Esophagus muscularis mucosa (tissue), 4 donors: ENCODE measurements at places on chromosomes 6 and 20. TPM values are rescaled to one million over a fixed set of nuclear protein-coding genes. Genes with fewer than 3 reads are reported as not detected.

DNA sequence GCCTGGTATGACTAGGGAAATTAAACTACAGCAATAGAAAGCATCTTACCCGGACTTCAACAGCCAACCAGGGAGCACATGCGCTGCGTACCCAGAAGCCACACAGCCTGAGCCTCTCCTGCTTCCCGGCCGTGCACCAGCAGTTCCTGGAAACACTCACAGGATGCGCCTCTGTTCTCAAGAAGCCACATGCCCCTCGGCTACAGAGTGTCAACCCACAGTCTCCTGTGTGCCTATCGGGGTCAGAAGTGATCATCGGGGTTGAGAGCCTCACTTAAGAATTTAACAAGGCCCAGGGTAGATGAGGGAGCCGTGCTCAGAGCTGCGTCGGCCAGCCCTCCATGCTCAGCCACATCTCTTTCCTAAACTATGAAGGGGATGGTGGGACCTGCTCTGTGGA lies 147.2 kb upstream of the GGTLC1 start:
- no peaks in the 10 kb centered on the region for H3K4me1 ChIP-seq
- DNase-seq, result no peak
- H3K27me3 ChIP-seq, result no peaks in the 10 kb centered on the region
- H3K27ac ChIP-seq, result no peak overlapping the region
- H3K36me3 ChIP-seq, result no peaks in the 10 kb centered on the region

- H3K4me1 ChIP-seq, result peaks cover 8% of the 10 kb centered on the region
- H3K36me3 ChIP-seq, result no peaks in the 10 kb centered on the region
- no peak overlapping the region for H3K4me3 ChIP-seq
- H3K27me3 ChIP-seq, result no peaks in the 10 kb centered on the region
These were observed 27.5 kb upstream of the TBXT start for GRCh38 chr6:166194914-166195859.

GRCh38 chr6:121652223-121652622 lies 216.8 kb downstream of the GJA1 start:
- no peaks in the 10 kb centered on the region for H3K27me3 ChIP-seq
- no peaks in the 10 kb centered on the region for H3K36me3 ChIP-seq

DNA sequence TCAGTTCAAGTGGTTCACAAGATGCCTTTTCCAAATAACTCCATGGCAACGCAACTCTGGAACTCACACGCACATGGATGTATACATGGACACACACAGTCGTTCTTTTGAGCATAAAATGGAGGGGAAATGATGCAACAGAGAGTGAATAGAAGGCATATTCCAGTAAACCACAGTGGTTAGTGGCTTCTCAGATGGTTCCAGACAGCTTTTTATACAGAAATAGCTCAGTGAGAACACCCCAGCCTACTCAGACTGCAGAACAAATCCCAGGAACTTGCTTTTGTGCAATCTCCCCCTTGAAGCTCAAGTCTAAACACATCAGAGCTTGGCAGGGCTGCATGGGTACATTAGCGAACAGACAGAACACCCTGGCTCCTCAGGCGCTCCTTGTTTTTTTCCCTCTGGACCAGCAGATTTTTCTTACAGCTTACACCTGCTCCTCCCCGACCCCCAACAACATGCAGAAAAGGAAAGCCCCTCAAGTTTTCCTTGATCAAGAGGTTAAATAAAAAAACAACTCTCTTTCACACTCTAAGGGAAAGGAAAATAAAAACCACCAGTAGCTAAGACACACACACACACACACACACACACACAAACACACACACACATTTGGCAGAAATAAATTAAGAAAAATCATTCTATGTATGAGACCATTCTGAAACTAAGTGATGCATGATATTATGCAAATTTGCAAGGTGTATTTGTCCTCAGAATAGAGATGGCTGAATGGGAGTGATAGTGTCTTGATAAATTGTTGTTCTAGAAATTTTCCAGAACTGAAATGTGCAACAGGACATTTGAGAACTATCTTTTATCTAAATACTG lies 51.2 kb upstream of the RANBP9 start:
- H3K4me1 ChIP-seq, result peaks cover 48% of the 10 kb centered on the region
- H3K27me3 ChIP-seq, result no peaks in the 10 kb centered on the region
- no peak overlapping the region for H3K4me3 ChIP-seq
- H3K36me3 ChIP-seq, result no peaks in the 10 kb centered on the region

DNA sequence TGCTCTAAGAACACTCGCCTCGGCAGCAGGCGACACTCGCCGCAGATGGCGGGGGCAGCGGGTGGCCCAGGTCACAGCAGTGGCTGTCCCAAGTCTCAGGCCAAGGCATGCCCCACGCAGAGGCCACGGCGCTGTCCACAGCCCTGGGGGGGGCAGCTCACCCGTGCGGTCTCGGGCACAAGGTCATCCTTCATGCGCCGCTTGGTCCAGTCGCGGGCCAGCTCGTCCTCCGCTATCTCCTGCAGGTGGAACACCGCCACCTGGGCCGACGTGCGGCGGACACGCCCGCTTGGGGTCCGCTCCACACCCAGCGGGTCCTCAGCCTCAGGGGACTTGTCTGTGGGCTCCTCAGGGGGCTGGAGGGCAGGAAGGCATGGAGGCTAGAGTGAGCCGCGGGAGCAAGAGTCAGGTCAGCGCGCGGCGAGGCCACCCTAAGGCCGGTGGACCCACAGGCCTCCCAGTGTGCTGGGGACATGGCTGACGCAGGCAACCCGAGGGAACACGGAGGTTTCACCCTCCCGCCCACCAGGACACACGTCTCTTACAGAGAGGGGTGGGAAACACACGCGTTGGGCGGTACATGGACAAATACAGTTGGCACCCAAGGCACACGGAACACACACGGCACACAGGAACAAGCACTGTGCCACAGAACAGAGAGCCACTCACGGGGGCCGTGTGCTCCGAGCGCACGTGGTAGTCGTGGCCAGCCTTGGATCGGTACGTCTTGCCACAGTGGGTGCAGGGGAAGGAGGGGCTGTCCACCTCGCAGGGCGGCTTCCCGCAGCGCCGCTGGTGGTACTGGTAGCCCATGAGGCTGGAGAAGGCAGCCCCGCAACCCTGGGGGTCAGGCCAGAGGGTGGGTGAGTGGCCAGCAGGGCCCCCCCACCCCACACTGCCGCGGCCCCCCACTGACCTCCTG lies 6.5 kb upstream of the UCKL1 start:
- DNase-seq, result no peak
- H3K4me1 ChIP-seq, result peaks cover 5% of the 10 kb centered on the region
- H3K4me3 ChIP-seq, result no peak overlapping the region

- DNase-seq, result no peak
- H3K36me3 ChIP-seq, result no peaks in the 10 kb centered on the region
- H3K27ac ChIP-seq, result no peak overlapping the region
These were observed 120.1 kb downstream of the SNX5 start for GRCh38 chr20:17848249-17849048.

DNA sequence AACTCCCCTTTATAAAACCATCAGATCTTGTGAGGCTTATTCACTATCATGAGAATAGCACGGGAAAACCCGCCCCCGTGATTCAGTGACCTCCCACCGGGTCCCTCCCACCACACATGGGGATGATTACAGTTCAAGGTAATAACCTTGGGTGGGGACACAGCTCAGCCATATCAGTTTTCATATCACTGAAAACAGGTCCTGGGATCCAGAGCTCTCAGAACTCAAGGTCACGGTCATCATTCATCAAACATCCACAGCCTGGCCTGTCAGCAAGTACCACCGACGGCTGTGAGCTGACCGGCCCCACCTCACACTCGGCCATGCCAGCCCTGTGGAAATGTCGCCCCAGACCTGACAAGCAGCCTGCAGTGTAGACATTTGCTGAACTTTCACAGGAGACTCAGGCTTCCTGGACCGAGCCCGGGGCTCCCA lies 14.1 kb upstream of the FRMD1 start:
- no peak overlapping the region for H3K27ac ChIP-seq
- peaks cover 5% of the 10 kb centered on the region for H3K4me1 ChIP-seq
- no peaks in the 10 kb centered on the region for H3K36me3 ChIP-seq
- no peak overlapping the region for H3K4me3 ChIP-seq

GRCh38 chr6:4270776-4271175 lies 135.4 kb upstream of the ECI2 start:
- no peak overlapping the region for H3K27ac ChIP-seq
- no peaks in the 10 kb centered on the region for H3K4me1 ChIP-seq
- no peaks in the 10 kb centered on the region for H3K36me3 ChIP-seq
- H3K4me3 ChIP-seq, result no peak overlapping the region
- DNase-seq, result peak; percentile 70

- no peak for DNase-seq
- H3K27me3 ChIP-seq, result no peaks in the 10 kb centered on the region
- no peaks in the 10 kb centered on the region for H3K36me3 ChIP-seq
- H3K4me1 ChIP-seq, result peaks cover 26% of the 10 kb centered on the region
These were observed 37.7 kb downstream of the KIF25 start for GRCh38 chr6:168035098-168035660.

GRCh38 chr6:13024616-13025015 lies 303.7 kb downstream of the TBC1D7 start:
- no peaks in the 10 kb centered on the region for H3K27me3 ChIP-seq
- H3K4me1 ChIP-seq, result no peaks in the 10 kb centered on the region
- DNase-seq, result no peak
- no peak overlapping the region for H3K4me3 ChIP-seq

DNA sequence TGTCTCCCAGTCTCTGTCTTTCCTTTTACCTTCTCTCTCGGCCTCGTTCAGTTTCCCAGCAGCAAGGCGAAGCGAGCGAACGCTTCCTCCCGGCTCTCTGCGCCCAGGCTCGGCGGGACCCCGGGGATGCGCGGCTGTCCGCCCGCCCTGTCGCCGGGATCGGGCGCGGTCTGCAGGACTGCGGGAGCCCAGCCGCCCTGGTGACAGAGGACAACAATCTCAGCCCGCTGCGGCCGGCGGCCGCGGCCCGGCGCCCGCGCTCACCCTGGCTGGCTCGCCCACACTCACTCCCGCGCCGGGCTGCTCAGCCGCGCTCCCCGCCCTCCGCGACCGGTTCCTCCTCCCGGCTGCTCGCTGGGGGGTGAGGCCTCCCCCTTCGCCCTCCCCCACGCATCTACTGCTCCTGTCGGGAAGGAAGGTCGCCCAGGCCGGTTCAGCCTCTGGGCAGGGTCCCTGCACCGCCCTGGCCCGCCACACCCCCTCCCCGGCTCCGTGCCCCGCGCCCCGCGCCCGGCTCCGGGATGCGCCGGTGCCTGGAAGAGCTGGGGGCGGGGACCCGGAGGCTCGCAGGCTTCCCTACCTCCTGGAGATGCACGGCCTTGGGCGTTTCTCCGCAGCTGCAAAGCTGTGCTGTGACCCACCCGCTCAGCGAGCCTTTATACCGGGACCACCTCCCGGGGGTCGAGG lies 410 bp downstream of the SYNE1 start:
- DNase-seq, result no peak
- H3K27ac ChIP-seq, result peak overlapping the region; percentile 74
- peaks cover 27% of the 10 kb centered on the region for H3K4me1 ChIP-seq
- peak overlapping the region; percentile 78 for H3K4me3 ChIP-seq
- H3K36me3 ChIP-seq, result no peaks in the 10 kb centered on the region
- no peaks in the 10 kb centered on the region for H3K27me3 ChIP-seq

- no peaks in the 10 kb centered on the region for H3K27me3 ChIP-seq
- no peak overlapping the region for H3K4me3 ChIP-seq
- H3K4me1 ChIP-seq, result no peaks in the 10 kb centered on the region
- no peak overlapping the region for H3K27ac ChIP-seq
These were observed 47.8 kb upstream of the IMPG1 start for GRCh38 chr6:76120302-76120701.

GRCh38 chr6:90494067-90494780 lies 92.6 kb downstream of the MAP3K7 start:
- H3K27ac ChIP-seq, result no peak overlapping the region
- H3K27me3 ChIP-seq, result peaks cover 6% of the 10 kb centered on the region
- no peaks in the 10 kb centered on the region for H3K4me1 ChIP-seq
- no peaks in the 10 kb centered on the region for H3K36me3 ChIP-seq

DNA sequence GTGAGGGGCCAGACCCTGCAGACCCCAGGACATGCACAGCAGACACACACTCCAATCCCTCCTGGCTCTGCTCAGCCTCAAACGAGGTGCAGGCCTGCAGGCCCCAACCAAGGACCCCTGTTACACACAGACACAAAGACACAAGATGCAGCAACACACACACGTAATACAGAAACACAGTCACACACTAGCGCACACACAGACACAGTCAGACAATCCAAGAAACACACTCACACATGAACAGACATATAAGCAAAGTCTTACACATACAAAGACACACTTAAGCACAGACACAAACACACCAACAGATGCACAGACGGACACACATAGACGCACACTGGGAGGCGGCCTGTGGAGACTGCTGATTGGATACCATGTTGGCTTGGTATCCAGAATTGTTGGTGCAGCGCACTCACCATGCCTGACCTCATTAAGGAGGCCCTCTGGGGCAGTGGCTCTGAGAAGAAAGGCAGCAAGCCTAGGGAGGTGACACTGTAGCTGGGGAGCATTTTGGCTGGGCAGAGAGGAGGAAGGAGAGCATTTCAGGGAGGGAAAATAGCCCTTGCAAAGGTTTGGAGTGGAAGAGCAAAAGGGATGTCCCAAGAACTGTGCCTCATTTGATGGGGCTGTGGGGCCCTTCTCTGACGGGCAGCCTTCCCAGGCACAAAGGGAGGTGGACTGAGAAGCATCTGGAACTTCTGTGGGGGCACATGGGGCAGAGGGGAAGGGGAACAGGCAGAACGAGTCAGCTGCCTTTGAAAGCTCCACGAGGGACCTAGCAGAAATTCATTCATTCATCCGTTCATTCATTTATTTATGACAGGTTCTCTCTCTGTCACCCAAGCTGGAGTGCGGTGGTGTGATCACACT lies 1.4 kb upstream of the HSPA12B start:
- H3K4me1 ChIP-seq, result peaks cover 48% of the 10 kb centered on the region
- H3K27me3 ChIP-seq, result no peaks in the 10 kb centered on the region
- no peaks in the 10 kb centered on the region for H3K36me3 ChIP-seq
- H3K27ac ChIP-seq, result no peak overlapping the region
- H3K4me3 ChIP-seq, result no peak overlapping the region

DNA sequence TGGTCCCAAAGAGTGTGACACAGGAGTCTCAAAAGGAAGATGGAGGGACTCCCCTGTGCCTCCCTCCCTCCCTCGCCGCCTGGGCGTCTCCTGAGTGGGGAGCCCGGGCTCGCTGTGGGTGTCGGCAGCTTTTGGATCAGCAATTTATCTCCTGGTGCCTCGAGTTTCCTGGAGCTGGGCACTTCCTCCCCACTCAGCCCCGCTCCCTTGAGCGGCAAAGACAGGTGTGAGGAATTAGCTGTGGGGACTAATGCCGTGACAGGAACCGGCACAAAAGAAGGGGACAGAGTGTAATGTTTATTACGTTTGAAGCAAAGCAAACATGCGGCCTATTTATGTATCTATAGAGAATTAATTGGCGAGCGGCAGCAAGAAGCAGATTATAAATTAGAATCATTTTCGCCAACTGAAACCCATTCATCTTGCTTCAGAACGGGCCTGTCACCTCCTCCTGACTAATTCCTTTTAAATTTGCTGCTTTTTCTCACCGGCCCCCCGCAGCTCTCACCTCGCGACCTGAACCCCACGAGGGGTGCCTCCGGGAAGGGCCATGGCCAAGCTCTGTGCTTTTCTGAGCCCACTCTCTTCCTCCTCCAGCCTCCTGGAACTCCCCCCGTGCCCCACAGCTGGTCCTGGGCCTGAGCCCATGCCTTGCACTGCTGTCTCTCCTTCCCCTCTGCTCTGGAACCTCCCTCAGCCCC lies 8.8 kb upstream of the CDH22 start:
- H3K27me3 ChIP-seq, result peaks cover 5% of the 10 kb centered on the region
- DNase-seq, result no peak
- no peak overlapping the region for H3K27ac ChIP-seq
- H3K4me1 ChIP-seq, result peaks cover 4% of the 10 kb centered on the region
- H3K4me3 ChIP-seq, result no peak overlapping the region
- no peaks in the 10 kb centered on the region for H3K36me3 ChIP-seq

The DUSP15 gene
- total RNA-seq, result 3.3 TPM

The VSX1 gene
- not detected for total RNA-seq

The TUBB2B gene
- 18.7 TPM for total RNA-seq

The FABP7 gene
- not detected for total RNA-seq

The MYCT1 gene
- total RNA-seq, result 7.5 TPM

The OXT gene
- total RNA-seq, result not detected
